ENCODE measurements at places on chromosomes 12 and 14.

- no peak for DNase-seq
Measured at GRCh38 chr12:112877006-112877405, 29.8 kb upstream of the OAS1 start.

DNA sequence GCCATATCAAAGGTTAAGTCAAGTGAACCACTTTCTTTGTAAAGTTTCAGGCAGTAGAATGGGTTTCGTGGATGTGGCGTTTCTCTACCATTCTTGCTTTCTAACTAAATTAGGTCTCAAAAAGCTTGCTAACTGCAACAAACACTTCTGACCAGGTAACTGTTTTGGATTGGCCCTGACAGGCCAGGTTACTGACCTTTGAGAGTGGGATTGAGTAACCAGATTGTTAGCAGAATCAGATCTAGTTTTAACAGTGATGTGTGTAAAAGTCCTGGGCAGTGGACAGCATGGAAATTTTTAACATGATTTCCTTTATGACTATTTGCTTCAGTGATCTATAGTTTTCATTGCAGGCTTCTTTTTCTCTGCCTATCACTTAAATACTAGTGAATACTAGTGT is 57.9 kb downstream of the TMTC3 start:
- no peak for DNase-seq

GRCh38 chr14:69658664-69659261 is 47.4 kb downstream of the SUSD6 start:
- peak; percentile 39 for DNase-seq

- no peak for DNase-seq
Measured at GRCh38 chr14:59243174-59243573, 54.7 kb downstream of the DAAM1 start.

- no peak for DNase-seq
Measured at GRCh38 chr12:88839486-88839885, 259.2 kb upstream of the KITLG start.

DNA sequence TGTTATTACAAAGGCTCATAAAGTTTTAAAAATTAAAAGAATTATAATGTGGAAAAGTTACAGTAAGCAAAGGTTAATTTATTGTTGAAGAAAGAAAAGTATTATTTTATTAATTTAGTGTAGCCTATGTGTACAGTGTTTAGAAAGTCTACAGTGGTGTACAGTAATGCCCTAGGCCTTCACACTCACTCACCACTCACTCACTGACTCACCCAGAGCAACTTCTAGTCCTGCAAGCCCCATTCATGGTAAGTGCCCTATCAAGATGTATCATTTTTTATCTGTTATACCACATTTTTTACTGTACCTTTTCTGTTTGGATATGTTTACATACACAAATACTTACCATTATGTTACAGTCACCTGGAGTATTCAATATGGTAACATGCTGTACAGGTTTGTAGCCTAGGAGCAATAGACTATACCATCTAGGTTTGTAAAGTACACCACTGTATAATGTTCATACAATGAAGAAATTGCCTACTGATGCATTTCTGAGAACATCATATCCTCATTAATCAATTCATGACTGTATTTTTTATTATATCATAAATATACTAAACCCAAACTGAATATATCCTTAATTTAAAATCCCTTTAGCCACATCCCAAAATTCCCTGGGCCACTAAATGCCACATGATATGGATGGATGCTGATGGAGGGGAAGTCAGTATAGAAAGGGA is 43.6 kb upstream of the NID2 start:
- no peak for DNase-seq

DNA sequence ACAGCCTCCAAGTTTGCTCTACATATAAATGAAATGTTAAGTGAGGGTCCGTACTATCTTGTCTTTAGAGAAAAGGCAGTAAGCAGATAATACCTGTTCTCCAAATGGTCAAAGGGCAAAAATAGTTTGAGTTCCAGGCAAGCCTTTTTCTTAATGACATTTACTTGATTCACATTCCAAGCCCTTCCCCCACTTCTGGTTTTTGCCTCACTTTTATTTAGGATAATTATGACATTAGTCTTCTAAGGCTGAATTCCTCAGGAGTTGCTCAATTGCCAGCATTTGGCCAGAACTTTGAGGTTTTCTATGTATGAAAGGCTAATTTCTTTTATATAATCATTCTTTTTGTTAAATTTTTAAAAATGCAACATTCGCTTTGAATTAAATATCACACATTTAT is 62.5 kb upstream of the DUSP6 start:
- no peak for DNase-seq

GRCh38 chr14:34222867-34223266 is 239.2 kb downstream of the SPTSSA start:
- DNase-seq: no peak

DNA sequence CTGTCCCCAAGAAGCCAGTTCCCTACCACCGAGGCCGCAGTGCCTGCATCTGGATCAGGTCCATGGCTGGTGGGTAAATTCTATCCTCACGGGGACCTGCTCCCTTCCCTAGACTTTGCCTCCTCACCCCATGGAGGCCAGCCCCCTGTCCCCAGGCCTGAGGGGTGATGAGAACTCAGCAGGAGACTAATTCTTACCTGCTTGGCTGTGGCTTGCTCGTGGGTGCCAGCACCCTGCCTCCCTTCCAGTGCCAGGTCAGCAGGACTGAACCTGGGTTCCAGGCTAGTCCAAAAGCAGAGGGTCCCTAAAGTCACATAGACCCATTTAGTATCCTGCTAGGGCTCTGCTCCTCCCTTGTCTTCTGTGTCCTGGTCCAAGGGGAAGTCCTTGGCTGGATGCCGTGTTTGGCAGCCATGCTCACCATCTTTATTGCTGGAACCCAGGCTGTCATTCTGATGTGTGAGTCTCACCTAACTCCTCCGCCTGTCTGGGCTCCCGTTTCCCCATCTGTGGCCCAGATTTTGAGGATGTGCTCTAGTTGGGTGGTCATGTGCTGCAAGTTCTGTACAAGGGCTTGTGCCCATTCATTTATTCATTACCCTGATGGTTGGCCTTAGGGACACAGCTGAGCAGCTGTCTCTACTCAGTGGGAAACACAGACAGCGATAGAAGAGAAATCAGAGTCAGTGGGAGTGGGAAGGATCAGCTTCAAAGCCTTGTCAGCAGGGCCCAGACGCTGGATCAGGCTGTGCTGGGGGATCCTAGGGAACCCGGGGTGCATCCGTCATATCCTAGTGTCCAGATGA is 949 bp downstream of the PLBD2 start:
- DNase-seq: no peak

GRCh38 chr14:34099635-34100034 is 148.8 kb upstream of the EGLN3 start:
- DNase-seq: no peak

DNA sequence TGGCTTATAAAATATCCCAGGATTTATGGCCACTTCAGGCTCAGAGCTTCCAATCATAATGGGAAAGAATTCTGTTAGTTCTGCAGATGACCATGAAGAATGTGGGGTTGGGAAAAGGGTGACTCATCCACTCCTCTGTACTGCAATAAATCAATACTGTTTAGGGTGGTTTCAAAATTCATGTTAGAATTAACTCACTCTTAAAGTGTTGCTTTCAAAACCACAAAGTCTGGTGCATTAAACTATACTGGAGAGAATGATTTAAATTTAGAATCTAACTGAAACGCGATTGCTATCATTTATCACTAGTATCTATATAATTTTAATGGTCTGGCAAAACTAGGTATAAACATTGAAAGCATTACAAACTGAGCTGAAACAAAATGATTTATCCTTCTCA is 798 bp downstream of the CCDC198 start:
- DNase-seq: no peak

DNA sequence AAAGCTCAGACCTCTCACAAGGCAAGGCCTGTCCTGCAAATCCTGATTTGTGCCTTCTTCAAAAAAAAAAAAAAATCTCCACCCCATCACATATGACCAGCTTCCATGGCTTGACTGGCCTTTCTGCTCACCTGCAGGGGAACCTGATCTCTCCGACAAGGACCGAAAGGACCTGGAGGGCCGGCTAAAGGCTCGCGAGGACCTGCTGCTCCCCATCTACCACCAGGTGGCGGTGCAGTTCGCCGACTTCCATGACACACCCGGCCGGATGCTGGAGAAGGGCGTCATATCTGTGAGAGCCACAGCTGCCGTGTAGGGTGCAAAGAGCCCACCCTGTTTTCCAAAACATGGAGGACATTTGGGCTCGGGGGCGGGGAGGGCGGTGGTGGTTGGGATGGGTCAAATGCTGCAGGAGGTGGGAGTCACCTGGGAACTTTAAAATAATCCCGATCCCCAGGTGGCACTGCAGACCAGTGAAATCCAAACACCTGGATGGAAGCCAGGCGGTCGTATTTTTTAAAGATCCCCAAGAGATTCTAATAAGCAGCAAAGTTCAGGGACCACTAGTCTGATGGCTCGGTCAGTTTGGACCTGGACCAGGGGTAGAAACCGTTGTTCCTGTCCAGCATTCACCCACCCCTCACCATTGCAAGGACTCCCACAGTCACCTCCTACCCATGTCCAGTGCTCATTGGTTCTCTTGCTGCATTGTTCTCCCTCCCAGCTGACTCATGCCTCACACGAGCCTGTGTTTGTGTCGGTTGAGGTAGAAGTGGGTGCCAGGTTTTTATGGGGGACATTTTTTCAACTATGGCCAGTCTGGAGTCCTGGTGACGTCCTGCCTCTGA is 44.8 kb downstream of the FOXN4 start:
- DNase-seq: no peak

DNA sequence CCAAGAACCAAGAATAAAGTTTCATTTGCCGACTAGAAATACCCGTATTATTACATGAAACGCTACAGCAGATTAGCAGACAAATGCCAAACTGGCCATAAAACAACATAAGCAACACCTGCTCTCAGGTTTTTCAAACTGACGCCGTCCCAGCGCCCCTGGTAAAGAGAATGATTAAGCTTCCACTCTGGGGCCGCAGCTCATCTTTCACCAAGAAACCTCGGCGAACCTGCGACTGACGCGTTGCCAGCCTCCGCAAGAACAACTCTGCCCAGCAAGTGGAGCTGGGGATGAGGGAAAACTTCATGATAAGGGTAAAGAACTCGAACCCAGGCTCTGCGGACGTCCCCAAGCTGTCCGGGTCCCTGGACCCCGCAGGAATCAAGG is 530 bp downstream of the ARL1 start:
- peak; percentile 68 for DNase-seq
